NCI-H446 treated with DMSO at 0.1 percent for 48 hours (cell line): ENCODE measurements at places on chromosomes 3 and 15.

GRCh38 chr3:5239602-5240001 is 52.1 kb downstream of the EDEM1 start:
- DNase-seq, result peak; percentile 1

DNA sequence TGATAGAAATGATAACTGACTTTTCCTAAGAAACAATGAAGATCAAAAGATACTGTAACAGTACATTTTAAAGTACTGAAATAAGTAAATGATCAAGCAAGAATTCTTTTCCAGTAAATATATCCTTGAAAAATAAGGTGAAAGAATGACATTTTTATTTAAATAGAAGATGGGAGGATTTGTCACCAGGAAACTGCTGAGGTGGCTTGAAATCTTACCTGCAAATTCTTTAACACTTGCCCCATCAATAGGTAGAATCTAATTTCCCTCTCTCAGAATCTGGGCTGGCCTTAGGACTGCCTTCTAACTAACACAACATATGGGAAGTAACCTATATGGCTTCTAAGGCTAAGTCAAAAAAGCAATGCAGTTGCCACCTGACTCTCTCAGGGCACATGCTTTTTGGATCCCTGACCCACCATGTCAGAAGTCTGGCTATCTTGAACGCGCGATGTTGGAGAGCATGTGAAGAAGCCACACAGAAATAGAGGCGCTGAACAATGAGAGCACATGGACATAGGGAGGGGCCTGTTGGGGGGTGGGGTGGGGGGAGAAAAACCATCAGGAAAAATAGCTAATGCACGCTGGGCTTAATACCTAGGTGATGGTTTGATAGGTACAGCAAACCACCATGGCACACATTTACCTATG is 11.5 kb downstream of the ACSBG1 start:
- DNase-seq, result no peak

DNA sequence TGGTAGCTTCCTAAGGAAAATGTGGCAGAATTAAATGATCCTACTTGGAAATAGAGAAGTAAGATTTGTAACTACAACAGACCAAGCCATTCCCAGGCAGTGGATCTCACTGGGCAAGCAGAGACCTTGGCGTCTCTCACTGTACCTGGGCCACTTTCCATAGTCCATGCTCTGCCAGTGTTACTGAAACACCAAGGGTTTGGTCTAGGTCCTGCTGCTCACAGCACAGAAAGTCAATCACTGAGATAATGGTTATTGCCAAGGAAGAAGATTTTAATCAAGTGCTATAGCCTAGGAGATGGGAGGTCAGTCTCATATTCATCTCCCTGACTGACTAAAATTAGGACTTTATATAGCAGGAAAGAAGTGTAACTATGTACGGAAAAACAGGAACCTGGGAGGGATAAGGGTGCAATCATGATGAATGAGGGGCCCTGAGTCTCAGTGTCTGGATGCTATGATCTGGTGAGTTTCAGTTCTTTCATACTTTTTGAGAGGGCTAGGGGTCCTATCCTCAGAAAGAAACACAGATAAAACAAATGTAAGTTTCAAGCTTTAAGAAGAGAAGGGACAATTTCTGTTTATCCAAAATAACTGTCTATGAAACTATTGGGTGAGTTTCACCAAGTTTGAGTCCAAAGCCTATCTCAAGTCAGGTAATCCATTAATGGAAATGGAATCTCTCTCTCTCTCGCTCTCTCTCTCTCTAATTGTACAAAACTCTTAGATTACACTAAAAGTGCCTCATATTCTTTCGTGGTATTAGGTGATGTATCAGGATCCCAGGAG is 20.6 kb downstream of the GPR15 start:
- no peak for DNase-seq

GRCh38 chr3:60024400-60024799 is 974.6 kb upstream of the CFAP20DC start:
- no peak for DNase-seq

DNA sequence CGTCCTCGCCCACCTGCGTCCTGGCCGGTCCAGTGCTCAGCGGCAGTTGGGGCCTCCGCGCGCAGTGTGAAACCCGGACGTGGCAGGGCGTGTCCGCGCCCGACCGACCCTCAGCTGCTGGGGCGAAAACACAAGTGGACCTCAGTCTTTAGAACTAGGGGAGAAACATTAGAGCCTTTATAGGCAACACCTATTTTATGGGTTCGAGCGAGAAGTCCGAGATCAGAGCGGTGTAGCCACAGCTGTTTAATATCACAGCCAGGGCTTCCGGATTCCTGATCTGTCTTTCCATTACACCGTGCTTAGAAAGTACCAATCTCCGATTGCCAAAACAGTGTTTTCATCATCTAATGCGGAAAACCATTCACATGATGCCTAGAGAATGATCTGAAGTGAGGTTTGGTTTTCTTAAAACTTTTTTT is 506 bp downstream of the RAD51 start:
- no peak for DNase-seq

GRCh38 chr3:184786280-184786941 is 25.6 kb upstream of the VPS8 start:
- DNase-seq, result no peak

GRCh38 chr15:66308531-66308930 is 15.2 kb downstream of the DIS3L start:
- DNase-seq, result no peak

GRCh38 chr15:52100807-52101442 is 11.7 kb downstream of the BCL2L10 start:
- no peak for DNase-seq

GRCh38 chr3:150756491-150757059 is 6.4 kb downstream of the SIAH2 start:
- DNase-seq, result no peak

DNA sequence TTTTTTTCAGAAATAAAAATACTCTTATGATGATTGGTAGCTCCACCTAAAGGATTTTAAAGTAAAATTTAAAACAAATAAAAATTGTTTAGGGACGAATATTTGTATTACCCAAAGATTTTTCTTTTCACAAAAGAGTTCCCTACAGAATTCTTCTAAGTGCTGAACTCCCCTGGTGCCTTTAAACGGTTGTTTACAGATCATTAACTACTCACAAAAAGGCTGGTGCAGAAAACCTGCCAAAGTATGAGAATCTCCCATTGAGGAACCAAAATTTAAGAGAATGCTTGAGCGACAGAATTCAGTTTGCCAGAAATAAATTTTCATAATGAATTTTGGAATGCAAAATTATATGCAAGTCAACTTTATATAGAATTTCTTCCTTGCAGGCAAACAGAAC is 497.8 kb upstream of the NR2F2 start:
- no peak for DNase-seq

DNA sequence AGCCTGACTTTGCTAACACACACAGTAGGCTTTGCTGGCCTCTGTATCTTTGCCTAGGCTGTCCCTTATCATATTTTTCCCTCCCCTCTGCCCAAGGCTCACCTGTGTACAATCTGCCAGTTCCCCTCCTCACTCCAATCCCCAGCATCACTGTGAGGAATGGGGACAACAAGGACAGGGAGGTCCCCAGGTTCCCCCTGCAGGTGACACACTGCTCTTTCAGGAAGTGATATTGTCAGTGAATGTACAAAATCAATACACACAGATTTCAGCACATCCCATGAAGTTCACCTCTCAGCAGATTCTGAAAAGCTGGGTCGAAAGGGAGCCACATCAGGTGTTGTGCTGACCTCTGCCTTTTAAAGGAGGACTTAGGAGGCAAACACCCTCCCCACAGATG is 177.5 kb downstream of the RAB11A start:
- DNase-seq, result no peak

DNA sequence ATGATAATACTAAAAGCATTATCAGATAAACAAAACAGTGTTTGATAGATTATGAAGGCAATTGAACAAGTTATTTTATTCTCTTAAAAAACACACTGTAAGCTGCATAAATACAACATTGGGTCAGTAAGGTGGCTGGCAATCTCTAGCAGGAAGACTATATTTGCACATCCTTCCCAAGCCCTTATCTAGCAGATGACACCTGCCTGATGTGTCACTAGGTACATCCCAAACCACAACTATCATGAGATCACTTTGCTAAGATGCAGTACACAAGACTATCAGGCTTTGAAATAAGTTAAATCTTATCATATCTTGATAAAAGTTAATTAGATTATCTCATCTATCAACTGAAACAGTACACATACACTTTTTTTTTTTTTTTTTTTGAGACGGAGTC is 417.4 kb downstream of the MECOM start:
- no peak for DNase-seq

DNA sequence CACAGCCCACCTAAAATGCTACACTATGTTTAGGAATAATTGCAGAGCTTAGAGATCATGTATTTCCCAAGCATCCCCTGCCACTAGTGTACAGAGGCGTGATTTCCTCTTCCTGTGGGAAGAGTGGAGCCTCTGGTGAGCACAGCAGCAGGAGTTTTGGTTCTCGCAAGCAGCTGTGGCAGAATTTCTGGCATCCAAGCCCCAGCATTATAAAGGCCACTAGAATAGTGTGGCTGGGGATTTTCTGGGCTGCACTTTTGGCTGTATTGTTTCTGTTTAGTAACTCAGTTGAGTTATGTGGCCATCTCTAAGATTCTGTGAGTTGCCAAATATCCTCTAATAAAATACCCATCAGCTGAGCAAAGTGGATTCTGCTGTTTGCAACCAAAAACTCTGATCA is 64.7 kb downstream of the GPR176 start:
- DNase-seq, result no peak

DNA sequence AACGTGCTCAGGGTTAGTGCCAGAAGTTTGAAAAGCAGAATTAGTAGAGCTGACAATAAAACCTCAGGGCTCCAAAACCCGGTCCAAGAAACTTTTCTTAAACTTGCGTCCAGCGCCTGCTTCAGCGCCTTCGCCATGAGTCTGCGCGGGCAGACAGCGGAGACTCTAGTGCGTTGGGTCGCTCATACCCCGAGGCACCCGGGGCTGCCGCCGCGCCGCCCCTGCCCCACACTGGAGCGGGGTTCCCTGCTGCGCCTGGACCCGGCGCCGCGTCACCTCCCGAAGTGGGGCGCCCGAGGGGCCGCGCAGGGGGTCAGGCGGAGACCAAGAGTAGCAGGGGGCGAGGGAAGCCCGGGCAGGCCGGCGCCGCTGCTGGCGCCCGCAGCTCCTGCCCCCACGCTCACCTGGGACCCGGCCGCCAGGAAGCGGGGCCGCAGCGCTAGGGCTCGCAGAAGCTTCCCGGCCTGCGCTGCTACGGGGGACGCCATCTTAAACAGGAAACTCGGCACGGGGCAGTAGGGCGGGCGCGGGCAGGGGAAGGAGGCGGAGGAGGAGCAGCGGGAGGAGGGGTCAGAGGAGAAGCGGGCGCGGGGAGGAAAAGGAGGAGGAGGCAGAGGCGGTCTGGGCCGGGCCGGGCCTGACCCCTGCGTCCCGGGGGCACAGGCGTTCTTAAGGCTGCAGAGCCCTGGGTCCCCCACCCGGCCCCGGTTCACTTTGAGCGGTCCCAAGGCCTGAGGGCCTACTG is at the start of gene SUCLG2:
TSS of gene SUCLG2 (minus strand) at position 514 of the 745 bp plus-strand sequence. CDS start at position 488, 26 bp downstream.
- peak; percentile 53 for DNase-seq

GRCh38 chr3:124923833-124924232 is 10.7 kb downstream of the MUC13 start:
- DNase-seq, result no peak

DNA sequence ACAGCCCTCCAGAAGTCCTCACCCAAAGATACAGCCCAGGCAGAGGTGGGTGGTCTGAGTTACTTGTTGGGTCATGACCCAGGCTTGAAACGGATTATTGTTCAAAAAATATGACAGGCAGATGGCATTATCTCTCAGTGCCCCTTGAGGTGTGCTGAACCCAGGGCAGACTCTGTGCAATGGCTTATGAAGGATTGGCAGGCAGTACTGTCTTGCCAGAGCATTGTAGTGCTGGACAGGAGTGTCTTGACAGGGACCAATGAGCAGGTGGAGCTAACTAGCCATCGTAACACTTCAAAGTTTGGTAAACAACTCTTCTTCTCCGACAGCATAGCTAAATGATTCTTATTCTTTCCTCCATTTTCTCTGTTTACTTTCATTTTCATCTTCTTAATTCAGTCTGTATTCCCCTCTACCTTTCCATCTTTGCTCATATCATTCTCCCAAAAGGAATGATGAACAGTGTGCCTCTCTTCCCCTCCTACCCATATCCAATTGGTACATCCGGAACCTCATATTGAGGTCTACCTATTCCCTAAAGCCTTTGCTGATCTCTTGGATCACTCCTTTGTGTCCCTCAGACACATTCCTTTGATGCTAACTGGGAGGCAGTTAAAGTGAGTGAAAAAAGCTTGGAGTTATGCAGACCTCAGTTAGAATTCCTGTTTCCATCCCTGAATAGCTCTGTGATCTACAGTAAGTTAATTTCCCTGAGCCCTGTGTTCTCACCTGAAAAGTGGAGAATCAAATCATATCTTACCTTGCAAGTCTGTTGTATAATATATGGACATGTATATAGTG is 2.6 kb upstream of the IL20RB start:
- no peak for DNase-seq

DNA sequence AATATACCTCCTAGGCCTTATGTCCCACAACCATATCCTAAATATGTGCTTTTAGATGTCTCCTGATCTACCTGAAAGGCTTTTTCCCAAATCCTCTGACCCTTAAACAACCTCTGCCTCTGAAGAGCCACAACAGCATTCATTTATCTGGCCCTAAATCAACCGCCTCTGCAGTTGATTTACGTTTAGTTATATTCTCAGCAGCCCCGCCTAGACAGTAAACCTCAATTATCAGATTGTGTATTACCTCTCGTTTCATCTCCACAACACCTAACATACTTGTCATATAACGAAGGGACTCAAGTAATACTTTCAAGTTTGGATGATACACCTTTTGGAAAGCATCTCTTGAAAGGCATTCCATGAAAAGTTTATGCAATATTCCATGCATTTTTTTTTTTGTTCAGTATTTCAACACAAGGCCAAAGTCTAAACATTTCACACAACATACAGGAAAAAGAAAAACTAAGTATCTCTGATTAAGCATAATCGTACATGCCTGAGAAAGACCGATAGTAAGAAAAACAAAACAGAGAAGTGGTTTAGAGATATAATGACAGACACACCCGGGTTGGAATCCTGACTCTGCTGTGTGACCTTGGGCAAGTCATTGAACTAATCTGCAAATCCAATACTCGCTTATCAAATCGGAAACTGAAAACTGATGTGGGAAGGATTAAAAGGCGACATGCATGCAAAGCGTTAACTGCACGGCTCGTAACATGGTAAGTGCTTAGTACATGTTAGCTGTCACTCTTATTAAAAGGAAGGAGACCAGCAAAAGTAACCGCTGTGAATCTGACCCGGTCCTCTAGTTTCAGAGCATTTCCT is 778 bp downstream of the CRBN start:
- DNase-seq, result no peak
